Activated T-helper 9 cell treated with anti-CD3 and anti-CD28 coated beads, Interleukin-2, amount 50 U/mL, for 16 hours (primary cell): ENCODE measurements at places on chromosomes 6 and 20.

- DNase-seq, result peak; percentile 57
Measured at GRCh38 chr20:47725248-47725973, 59.9 kb downstream of the SULF2 start.

DNA sequence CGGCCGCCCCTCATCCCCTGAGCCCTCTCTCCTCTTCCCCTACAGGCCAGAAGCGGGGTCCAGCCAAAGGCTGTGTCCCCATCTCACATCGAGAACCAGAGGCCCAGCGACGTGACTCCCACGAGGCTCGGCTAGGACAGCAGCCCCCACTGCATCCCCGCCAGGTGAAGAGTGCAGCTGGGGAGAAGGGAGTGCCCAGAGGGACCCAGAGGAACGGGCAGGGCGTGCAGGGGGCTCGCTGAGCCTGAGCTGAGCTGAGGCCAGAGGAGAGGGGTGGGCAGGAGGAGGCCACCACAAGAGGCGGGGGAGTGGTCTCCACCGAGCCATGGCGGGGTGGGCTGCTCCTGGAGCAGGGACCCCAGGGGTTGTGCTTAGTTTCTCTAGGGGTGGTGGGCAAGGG is 32.6 kb downstream of the KCNQ2 start:
- no peak for DNase-seq

DNA sequence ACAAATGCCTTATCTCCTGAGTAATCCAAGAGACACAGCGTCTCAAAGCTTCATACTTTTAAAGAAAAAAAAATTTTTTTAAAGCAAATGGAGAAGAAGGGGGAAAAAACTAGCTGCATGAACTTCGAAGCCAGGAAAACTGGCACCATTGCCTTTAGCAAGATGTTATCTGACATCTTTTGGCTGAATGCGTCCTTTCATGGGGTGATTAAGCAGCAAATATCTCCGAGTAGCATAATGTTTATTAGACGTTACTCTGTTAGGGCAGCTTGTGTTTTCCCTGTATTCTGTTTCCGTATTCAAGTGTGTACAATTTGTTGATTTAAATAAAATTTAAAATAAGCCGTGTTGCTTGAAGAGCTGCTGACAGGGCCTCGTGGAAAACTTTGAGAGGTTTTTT is 76.5 kb upstream of the TSHZ2 start:
- no peak for DNase-seq

DNA sequence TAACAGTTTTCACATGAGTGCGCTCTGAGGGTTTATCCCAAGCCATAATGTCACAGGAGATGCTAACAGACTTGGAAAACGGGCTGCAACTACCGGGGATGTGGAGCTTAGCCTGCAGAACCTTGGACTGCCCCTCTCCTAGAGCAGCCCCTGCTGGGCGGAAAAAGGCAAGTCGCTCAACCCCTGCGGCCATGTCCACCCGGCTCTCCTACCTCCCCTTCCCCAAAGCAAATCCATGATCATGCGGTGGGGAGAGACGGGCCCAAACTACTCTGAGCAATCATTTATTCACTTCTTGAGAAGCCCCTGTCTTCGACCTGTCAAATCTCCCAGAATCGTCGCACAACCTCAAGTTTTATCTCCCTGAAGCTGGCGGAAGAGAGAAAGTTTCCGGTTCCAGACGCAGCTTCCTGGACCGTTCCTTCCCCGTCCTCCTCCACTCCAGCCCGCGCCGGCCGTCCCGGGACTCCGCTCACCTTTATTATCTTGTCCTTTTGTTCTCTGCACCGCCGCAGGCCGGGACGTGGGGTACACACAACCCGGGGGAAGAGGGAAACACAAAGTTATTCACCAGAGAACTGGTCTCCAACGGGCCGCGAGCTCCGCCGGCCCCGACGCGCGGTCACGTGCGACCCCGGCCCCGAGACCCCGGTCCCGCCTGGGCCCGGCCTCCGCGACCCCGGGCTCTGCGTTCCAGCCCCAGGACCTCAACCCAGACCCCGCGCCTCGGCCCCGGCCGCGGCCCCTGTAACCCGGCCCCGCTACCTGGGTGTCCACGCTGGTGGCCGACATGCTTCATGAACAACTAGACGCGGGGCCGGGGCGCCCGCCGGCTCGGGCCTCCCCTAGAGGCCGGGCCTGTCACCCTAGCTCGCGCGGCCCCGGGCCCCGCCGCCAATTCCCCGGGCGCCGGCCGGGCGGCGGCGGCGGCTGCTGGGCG is 560 bp downstream of the YTHDF1 start:
- no peak for DNase-seq

DNA sequence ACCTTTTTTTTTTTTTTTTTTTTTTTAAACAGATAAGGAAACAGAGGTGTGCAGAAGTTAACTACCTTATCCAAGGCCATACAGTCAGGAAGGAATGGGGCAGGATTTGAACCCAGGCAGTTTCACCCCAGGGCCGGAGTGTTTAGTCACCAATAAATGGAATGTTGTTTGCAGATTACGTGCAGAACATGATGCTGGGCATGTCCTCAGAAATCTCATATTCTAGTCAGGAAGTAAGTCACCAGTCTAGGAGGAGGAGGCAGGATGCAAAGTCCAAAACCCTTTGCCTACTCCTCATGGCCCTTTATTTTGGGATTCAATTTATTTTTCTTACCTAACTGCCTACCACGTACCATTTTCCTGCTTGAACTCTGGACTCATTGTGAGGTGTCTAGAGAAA is 57.1 kb upstream of the LRRC1 start:
- DNase-seq, result no peak

DNA sequence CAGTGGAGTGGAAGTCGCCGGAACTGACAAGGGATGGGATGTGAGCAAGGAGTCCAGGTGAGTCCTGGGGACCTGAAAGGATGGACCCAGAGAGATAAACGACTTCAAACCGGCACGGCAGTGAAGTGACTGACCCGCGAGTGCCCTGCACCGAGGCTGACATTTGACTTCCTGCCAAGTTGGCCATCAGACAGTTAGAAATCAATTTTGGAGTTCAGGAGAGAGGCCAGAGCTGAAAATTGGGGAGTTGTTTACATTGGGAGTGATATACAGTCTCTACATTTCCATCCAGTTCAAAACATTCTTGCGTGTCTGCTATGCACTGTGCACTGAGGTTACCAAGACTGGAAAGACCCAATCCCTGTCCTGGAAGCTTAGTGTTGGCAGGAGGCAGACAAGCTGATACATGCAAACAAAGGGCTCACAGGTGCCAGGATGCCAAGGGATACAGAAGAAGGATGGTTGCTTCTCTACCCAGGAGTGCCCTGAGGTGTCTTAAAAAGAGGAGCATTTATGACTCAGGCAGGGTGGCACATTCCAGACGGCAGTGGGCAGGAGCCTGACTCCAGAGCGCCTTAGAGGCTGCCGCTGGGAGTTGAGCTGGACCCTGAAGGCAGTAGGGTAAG is 186.6 kb downstream of the MTHFD1L start:
- DNase-seq, result no peak

GRCh38 chr6:168992446-168993144 is 261.1 kb downstream of the THBS2 start:
- DNase-seq, result no peak

DNA sequence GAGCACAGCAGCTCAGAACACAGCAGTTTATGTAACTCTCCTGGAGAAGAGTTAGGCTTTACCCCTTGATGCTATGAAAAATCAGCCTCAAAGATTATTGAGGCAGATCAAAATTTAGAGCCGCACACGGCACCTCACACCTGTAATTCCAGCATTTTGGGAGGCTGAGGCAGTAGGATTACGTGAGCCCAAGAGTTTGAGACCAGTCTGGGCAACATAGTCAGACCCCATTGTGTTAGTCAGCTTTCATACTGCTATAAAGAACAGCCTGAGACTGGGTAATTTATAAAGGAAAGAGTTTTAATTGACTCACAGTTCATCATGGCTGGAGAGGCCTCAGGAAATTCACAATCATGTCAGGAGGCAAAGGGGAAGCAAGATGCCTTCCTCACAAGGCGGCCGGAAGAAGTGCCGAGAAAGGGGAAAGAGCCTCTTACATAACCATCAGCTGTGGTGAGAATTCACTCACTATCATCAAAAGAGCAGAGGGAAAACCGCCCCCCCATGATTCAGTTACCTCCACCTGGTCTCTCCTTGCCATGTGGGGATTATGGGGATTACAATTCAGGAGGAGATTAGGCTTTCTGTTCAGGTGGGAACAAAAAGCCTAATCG is 87.7 kb downstream of the SGK1 start:
- no peak for DNase-seq

GRCh38 chr20:63668351-63668750 is 10.2 kb downstream of the RTEL1 start:
- no peak for DNase-seq

DNA sequence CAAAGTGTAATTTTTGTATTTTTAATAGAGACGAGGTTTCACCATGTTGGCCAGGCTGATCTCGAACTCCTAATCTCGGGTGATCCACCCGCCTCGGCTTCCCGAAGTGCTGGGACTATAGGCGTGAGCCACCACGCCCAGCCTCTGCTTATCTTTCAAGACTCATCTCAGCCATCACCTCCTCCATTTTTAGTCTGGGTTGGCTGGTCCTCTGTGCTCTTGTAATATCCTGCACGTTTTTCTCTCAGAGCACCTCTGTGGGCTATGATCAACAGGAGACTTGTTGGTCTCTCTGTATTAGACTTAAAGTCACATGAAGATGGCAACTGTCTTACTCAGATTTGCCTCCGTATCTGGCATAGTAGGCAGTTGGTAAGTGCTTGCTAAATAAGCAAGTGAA is 7.6 kb downstream of the NOTCH4 start:
- no peak for DNase-seq

DNA sequence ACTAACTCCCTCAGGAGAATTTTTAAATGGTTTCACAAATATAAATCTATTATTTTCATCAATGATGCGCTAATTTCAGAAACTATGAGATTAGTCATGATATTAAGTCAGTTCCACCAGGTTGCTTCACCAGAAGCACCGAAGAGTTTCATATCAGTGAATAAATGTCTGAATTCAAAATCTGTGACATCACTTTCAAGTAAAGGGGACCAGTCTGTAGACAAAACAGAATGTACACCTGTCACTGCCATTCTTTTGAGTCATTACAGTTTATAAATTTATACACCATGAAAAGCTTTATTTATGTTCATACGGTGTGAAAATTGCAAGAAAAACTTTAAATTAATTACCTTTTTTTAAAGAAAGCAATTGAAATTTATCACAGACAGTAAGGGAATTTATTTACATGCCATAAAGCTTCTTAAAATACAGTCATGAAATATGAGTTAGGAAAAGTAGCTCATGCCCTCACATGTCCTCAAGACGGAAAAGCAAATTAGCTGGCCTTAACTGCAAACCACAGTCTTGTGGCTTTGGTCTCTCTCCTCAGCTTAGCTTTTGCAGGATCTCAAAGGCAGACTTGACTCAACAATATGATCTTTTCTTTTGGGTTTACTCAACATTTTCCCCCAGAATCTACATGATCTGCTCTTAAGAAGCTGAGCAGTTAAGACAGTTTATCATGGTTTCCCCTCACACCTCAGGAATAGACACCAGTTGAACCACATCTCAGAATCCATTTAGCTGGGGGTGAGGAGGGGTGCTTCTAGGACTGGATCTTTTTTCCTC is 177.7 kb upstream of the MCHR2 start:
- no peak for DNase-seq

DNA sequence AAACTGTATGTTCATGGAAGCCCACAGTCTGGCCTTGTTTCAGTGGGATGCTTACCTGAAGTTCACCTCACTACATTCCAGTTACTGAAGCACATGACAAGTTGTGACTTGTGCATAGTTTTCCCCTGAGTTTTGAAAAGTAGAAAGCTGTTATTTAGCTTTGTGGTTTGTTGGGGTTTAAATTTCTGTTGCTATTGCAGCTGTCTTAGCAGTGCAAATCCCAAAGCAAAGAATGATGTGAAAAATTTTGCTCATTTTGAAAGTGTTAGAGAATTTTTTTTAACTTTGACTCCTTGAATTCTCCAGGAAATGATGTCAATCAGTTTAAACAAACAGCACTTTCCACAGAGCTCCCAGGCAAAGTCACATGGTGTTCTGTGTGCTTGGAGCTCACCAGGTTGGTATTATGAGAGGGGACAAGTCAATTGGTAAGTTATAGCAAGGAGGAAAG is 268.4 kb downstream of the ADGRG6 start:
- no peak for DNase-seq

GRCh38 chr6:146598772-146599405 is at the start of gene ADGB:
TSS of gene ADGB (plus strand) at chr6:146598972. CDS start at chr6:146599041, 69 bp downstream.
- DNase-seq, result no peak
